ENCODE measurements at places on chromosomes 2 and 18. TPM values are rescaled to one million over a fixed set of nuclear protein-coding genes. Genes with fewer than 3 reads are reported as not detected.

DNA sequence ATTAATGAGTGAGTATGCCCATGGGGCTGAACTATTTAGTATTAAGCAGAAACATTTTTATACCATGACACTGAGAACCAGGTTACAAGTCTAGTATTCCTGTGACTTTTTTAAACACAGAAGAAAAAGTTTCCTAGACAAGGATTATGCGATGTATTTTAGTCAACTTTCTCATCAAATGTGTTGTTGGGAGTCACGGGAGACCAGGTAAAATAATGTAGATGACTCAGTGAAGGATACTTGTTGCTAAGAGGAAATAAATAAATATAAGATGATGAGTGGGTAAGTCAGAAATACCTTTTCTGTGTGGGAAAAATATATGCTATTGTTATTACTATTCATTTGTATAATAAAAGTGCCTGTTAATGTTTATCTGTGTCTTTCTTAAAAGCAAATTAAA is 23.4 kb downstream of the MBD5 start:
- no peak overlapping the region for H3K4me3 ChIP-seq
- H3K27ac ChIP-seq = no peak overlapping the region
- no peaks in the 10 kb centered on the region for H3K27me3 ChIP-seq
- no peaks in the 10 kb centered on the region for H3K36me3 ChIP-seq
- DNase-seq = no peak

DNA sequence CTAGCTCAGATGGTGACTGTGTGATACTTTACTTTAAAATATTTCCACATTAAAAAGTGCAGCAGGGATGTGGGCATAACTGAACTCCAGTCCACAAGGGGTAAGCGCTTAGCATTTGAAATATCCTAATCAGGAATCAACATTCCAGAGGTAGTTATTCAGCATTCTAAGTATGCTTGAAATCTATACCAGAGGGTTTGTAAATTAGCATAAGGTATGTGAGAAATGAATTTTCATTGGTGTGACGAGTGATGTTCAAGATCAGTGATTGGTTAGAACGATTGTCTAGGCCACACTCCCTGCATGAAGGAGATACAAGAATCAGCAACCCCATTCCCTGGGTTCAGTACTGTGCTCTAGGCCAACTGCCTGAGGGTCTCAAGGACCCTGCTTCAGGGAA is 42.6 kb downstream of the MAPK4 start:
- no peak for DNase-seq
- H3K27me3 ChIP-seq = no peaks in the 10 kb centered on the region

- H3K27ac ChIP-seq = no peak overlapping the region
- no peaks in the 10 kb centered on the region for H3K27me3 ChIP-seq
- no peak overlapping the region for H3K4me3 ChIP-seq
- DNase-seq = no peak
These were observed 10.9 kb downstream of the NBEAL1 start for GRCh38 chr2:203025592-203025991.

- H3K4me1 ChIP-seq = no peaks in the 10 kb centered on the region
- DNase-seq = no peak
- no peaks in the 10 kb centered on the region for H3K36me3 ChIP-seq
- no peak overlapping the region for H3K27ac ChIP-seq
- no peaks in the 10 kb centered on the region for H3K27me3 ChIP-seq
These were observed 1143.9 kb upstream of the NXPH2 start for GRCh38 chr2:139924070-139924469.

The RIOK3 gene
- polyA plus RNA-seq = 36.6 TPM

GRCh38 chr2:17616405-17616804 is 75.9 kb downstream of the VSNL1 start:
- H3K4me3 ChIP-seq = no peak overlapping the region
- no peaks in the 10 kb centered on the region for H3K36me3 ChIP-seq
- H3K27me3 ChIP-seq = no peaks in the 10 kb centered on the region
- no peaks in the 10 kb centered on the region for H3K4me1 ChIP-seq
- no peak overlapping the region for H3K27ac ChIP-seq
- no peak for DNase-seq

The TUBA3E gene
- polyA plus RNA-seq = not detected

GRCh38 chr18:3321133-3321812 is 59.3 kb downstream of the MYL12B start:
- no peak overlapping the region for H3K27ac ChIP-seq
- no peak overlapping the region for H3K4me3 ChIP-seq
- H3K36me3 ChIP-seq = no peaks in the 10 kb centered on the region
- no peaks in the 10 kb centered on the region for H3K27me3 ChIP-seq
- no peak for DNase-seq

- H3K27ac ChIP-seq = no peak overlapping the region
- no peak overlapping the region for H3K4me3 ChIP-seq
- no peak for DNase-seq
These were observed 253.2 kb upstream of the SP5 start for GRCh38 chr2:170461889-170462288.

The NLRC4 gene
- 0.24 TPM for polyA plus RNA-seq

Measured in CD4-positive, alpha-beta memory T cell (primary cell).